Lung (tissue), 17 donors: ENCODE measurements at places on chromosomes 4 and X.

DNA sequence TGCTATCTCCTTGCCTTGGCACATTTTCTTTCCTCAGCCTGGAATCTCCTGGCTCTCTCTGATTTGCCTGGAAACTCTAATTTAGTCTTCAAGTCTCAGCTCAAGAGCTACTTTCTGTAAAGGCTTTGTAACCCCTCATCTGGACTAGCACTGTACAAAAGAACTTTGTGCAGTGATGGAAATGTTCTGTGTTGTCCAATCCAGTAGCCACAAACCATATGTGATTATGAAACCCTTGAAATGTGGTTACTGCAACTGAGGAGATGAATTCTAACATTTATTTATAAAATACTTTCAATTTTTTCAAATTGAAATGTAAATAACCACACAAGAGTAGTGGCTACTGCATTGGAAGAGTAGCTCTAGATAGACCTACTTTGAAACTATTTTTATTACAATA, 66.6 kb upstream of the HS3ST1 start:
- no peak for DNase-seq

GRCh38 chrX:51899741-51900140, 6.3 kb downstream of the MAGED1 start:
- no peak for DNase-seq

DNA sequence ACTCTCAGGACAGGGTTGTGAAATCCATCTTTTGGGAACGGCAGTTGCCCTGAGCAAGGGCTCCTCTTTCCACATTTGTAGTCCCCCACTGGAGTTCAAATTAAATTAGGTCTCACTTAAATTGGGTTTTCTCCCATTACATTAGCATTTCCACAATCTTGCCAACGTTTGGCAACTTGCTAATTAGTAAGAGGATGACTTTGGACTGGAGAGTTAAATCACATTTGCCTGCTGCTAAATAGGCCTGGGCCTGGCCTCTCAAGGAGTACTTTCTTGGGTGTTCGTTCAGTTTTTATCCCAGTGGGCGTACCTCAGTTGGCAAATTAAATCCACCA, 33.8 kb downstream of the TNIP3 start:
- no peak for DNase-seq

DNA sequence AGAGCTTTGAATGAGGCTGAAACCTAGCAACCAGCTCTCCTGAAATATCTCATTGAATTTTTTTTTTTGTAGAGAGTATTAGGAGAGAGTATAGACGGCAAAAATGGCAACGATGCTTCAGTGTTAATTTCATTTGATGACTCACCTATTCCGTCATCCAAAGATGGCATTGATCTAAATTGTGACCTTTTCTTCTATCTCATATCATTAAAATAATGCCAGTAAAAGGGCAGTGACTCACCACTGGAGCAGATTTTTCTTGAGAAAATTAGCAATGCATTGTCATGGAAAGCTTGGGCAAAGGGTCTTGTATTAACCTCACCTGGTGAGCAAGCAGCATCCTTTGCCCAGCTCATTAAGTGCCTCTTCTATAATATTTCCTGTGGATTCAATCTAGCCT, 19.6 kb downstream of the VMA21 start:
- no peak for DNase-seq

- DNase-seq, result no peak
These were observed 909.1 kb downstream of the FAT4 start for GRCh38 chr4:126223784-126224407.

GRCh38 chr4:166091146-166091545, 218.1 kb downstream of the TLL1 start:
- DNase-seq, result no peak

GRCh38 chrX:136291824-136292223, 8.9 kb upstream of the ADGRG4 start:
- no peak for DNase-seq

GRCh38 chr4:57156242-57156990, 46.2 kb upstream of the IGFBP7 start:
- no peak for DNase-seq

- DNase-seq, result no peak
These were observed 71.9 kb upstream of the MAGEB10 start for GRCh38 chrX:27735914-27736313.

DNA sequence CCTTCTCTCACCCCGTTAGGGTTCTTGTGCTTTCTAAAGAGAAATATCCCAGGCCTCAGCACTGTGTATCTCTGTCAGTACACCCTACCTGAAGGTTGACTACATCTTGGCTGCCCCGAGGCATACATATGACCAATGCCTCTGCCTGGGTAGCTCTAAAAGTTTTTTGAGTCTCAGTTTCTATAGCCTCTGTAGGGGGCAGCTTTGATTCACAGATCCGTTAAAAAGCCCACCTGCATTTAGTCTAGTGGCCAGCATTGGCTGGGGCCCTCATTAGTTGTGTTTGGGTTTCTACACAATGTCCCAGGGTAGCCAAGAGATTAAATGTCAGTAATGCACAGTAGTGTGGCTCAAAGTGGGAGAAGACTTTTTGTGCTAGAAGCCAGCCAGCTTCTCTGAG, 151.1 kb downstream of the CFAP299 start:
- DNase-seq, result no peak

DNA sequence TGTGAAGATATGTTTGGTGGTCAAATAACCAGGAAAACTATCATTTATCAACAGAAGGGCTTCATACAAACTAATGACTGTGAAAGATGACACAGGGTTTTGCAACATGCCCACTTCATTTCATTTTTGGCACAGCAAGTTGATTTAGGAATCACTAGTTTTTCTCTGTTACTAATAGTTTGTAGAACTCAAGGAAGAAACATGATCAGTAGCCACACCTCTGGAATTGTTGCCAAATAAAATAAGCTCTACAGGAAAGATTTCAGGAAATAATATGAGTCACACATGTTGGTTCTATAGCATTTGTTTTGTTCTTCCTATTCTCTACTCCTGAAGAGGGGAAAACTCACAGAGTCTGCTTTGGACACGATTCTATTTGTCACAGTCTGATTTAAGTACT, 255.4 kb downstream of the TLL1 start:
- DNase-seq, result peak; percentile 3

- no peak for DNase-seq
These were observed 49.2 kb downstream of the WDFY3 start for GRCh38 chr4:84917086-84917821.

- DNase-seq, result no peak
These were observed 36.8 kb upstream of the OCIAD2 start for GRCh38 chr4:48943387-48943786.

GRCh38 chr4:183885205-183885720, 19.8 kb upstream of the STOX2 start:
- DNase-seq, result peak; percentile 58

DNA sequence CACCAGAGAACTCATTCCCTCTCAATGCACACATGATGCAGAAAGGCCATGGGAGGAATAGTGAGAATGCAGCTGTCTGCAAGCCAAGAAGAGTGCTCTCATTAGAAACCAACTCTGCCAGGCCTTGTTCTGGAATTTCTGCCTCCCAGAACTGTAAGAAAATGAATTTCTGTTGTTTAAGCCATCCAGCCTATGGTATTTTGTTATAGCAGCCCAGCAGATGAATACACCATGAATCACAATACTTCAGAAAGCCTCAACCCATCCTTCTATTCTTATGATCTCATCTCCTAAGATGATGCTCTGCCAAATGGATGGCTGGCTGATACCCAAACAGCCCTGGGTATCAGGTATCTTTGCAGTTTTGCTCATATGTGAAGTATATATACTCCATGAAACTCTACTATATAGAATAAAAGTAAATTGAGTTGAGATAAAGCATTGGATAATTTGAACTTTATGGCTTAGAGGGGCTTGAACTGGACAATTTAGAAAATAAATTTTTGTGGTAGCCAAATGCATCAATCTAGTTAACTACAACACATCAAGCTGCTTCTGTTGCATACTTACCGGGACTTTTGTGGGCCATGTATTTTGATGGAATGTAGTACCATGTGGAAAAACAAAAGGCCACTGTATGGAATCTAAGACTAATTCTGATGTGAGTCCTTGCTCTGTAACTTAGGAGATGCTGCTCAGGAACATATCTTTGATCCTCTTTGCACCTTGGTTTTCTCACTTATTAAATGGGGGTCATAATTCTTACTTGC, 245.9 kb downstream of the HS3ST1 start:
- peak; percentile 9 for DNase-seq

GRCh38 chrX:80648023-80648422, 161.7 kb downstream of the BRWD3 start:
- no peak for DNase-seq

GRCh38 chr4:73593631-73594241, 26.5 kb downstream of the RASSF6 start:
- DNase-seq, result peak; percentile 49

DNA sequence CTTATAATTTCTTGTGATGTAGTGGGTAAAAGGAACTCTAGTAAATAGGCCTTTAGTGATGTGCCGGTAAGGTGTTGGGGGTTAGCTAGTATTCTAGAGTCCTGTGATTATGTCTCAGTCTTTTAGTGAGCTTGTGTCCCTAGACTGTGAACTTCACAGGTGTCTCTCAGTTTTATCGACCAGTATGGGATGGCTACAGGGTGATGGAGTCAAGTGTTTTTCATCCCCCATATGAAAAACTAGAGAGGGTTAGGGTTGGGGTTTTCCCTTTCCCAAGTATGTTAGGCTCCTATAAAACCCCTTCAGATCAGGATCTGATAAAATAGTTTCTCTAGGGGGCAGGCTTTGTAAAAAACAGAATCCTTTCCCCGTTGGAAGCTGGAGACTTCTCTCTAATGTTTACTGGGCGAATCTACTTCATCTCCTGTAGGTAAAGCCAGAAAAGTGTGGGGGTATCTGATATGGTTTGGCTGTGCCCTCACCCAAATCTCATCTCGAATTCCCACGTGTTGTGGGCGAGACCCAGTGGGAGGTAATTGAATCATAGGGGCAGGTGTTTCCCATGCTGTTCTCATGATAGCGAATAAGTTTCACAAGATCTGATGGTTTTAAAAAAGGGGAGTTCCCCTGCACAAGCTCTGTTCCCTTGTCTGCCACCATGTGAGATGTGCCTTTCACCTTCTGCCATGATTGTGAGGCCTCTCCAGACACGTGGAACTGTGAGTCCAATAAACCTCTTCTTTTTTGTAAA, 120.8 kb downstream of the DTHD1 start:
- DNase-seq, result no peak

DNA sequence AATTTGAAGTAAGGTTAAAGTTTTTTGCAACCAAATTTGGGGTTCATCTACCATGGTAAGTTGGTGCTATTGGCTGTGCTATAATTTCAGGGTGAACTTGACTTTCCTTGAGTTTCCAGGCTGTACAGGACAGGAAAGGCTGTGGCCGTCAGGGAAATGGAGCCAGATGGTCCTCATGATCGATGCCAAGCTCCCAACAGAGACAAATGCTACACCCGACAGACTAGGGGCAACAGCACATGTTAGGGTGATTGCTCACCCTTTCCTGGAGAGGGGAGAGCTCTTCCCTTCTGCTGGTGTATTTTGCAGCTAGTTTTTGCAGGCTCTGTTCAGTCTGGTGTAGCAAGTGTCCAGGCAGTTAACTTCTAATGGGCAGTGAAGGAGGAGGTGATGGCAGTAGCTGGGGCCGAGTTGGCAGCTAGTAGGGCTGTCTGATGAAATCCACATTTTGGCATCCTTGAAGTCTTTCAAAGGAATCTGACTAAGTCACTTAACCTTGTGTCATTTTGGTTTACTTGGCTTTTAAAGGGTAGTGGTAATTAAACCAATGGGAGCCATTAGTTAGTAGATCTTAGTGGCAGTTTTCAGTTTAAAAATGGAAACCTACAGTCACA, 47.8 kb downstream of the GAB1 start:
- peak; percentile 97 for DNase-seq

DNA sequence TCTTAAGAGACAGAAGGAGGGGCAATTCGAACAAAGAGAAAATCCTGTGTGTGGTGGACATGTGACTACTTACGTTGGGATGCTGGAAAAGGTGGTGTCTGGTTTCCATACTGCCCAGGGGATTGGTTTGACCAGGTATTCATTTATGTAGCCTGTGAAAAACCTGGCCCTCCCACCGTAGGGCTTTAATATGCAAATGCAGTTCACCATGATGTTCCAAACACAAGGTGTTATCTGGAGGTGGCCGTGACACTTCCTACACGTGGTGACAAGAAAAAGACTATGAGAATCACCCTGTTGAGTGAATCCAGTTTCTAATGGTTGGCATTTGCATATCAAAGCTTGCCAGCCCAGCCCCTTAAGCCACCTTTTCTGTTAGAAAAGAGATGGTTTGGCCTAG, 27.9 kb downstream of the UGT2B4 start:
- DNase-seq, result no peak

DNA sequence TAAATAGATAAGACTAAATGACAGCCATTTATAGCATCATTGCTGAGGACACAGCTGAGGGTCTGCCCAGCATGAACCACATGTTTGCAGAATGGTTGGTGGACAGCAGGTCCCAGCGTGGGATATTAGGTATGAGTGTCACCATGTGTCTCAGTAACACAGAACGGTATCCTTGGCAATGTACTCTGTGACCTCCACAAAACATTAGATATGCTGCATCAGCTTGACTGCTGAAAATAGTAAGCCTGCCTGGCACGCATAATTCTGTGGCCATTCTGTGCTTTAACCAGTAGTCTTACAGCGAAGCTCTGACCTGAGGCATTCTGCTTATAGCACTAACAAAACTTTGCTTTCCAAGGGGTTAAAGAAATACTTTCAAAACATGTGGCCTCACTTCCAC, 32.0 kb downstream of the LIMCH1 start:
- DNase-seq, result peak; percentile 44

GRCh38 chr4:112322866-112323265, 25.7 kb downstream of the ALPK1 start:
- DNase-seq, result no peak

DNA sequence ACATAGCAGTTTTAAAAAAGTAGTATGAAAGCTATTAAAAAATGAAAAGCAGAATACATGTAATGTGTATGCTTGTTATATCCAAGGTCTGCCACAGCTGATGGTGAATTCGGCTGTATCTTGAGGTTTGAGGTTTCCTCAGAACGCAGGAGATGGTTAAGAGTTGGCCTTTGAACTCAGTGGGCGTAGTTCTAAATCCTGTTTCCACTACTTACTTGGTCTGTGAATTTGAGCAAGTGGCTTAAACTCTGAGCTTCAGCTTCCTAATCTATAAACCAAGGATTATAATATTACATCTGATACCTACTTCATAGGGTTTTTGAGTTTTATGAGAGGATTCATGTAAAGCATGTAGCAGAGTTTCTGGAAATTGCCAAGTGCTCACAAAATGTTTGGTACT, 125.2 kb downstream of the STIM2 start:
- DNase-seq, result no peak

DNA sequence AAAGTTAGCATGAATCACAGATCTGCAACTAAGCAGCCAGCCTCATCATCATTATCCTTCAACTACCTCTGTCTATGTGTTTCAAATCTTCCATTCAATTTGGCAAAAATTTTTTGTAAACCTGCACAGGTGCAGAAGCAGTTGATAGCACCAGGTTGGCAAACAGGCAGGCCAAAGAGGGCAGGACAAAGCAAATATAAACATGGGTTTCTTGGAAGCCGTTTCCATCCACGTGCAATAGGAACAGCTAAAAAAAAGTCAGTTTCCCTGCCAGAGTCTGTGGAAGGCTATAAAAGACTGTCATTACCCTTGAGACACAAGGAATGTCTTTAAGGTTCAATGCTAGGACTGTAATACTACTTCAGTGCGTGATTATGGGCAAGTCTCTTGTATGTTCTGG, 253.2 kb downstream of the PDHA2 start:
- peak; percentile 3 for DNase-seq

DNA sequence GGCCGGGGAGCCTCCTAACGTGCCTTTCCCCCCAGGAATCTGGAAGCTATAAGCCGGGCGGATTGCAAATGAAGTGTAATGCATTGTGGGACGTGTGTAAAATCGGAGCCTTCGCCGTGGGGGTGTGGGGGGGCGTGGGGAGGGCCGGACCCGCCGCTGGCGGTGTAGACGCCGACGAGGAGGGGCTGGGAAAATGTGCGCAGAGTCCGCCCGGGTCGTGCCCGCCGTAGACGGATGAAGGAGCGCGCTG, 1.3 kb downstream of the STOX2 start:
- DNase-seq, result no peak
